ENCODE measurements at places on chromosomes 1 and 21.

- no peak for DNase-seq
Measured at GRCh38 chr1:44497422-44498170, 92.5 kb downstream of the RNF220 start.

GRCh38 chr1:239755107-239755912, 336.4 kb upstream of the FMN2 start:
- no peak for DNase-seq

DNA sequence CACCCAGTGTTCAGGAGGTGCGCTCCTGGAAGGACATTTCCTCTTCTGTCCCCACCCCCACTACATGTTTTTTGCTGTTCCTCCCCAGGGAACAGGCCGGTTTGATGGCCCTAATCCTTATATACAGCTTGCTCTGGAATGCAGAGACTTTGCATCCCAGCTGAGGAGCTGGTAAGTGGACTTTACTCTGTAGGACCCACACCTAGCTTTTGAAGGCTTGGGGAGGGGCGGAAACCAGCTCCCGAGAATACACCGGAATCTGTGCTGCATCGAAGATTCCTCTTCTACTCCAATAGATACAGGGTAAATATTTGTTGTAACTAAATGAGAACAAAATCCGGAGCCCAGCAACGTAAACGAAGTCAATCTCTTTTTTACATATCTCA, 1.2 kb upstream of the CGN start:
- DNase-seq: no peak

- no peak for DNase-seq
Measured at GRCh38 chr1:202084791-202085681, 37.7 kb upstream of the GPR37L1 start.

- no peak for DNase-seq
Measured at GRCh38 chr21:40658311-40658710, 188.6 kb downstream of the DSCAM start.
